ENCODE measurements at places on chromosomes 6 and 20.

DNA sequence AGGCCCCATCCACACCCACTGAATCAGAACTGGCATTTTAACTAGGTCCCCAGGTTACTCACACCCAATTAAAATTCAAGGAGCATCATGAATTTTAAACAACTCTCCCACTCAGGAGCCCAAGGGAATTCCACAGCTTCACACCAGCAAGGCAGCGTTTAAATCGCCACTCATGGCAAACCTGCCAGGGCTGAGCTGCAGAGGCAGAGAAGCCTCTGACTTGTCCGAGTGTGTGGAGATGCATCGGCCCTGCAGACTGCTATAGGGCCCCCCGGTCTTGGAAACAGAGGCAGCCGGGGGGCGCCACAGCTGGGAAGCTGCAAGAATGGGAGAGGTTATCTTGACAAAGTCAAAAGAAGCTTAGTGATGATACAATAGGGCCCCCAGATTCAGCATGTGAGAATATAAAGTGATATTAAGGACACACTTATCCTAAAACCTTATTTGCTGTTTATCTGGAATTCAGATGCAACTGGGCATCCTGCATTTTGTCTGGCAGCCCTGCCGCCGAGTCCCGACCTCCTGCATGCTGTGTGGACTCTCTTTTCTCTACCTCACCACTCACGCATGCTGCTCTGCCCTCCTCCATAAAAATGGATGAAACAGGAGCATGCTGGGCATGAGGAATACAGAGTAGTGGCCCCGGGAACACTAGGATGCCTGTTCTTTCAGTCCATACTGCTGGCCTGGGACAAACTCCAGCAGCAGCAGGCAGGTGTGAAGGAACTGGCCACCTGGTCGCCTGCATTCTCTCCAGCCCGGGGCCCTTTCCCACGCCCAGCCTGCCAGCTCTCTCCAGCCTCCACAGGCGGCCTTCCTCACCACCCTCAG, 126.1 kb downstream of the PXDC1 start:
- no peak for DNase-seq

DNA sequence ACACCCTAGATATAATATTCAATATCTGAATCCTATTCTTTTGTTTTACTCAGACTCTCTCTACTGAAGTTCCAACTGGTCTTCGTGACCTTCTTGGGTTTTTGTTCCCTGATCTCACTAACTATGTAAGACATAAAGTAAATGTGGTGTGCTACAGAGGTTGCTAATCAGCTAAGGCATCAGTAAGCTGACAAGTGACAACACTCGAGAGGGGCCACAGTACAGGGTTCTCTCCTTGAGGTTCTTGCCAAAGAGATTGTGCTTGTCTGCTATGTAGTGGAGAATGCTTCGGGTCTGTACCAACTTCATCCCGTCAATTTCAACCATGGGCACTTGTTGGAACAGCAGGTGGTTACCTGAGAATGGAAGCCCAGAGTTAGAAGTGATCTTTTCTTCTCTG, 9.9 kb downstream of the GSTA4 start:
- DNase-seq: no peak

- DNase-seq: no peak
Measured at GRCh38 chr6:26311012-26311384, 54.0 kb upstream of the BTN3A2 start.

DNA sequence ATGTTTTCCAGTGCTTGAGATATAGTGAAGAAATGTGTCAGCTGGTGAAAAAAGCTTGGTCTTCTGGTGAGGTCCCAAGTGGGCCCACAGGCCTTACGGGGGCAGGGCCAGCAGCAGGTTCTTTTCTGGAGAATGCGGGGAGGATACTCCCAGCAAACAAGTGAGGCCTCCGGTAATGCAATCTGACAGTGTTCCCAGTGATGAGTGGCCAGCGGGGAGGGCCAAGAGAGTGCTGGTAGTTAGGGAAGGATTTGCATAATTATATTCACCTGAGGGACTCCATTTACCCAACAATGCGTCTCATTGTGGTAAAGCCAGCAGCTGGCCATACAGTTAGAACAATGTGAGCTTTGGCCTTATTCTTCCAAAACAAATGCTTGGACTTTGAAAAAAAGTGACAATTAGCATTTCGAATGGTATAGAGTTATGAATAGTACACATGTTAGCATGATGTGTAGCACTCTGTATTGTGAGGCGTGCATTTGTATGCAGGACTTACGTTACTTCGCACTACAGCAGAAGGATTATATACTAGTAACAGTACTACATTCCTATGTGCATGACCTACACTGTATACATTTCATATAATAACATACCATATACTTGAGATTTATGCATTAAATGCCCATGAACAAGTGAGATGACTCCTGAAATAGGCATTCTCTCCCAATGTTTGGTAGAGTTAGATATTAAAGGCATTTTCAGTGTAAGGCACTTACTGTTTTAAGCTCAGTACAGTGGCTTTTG, 69.8 kb downstream of the MYB start:
- DNase-seq: no peak

DNA sequence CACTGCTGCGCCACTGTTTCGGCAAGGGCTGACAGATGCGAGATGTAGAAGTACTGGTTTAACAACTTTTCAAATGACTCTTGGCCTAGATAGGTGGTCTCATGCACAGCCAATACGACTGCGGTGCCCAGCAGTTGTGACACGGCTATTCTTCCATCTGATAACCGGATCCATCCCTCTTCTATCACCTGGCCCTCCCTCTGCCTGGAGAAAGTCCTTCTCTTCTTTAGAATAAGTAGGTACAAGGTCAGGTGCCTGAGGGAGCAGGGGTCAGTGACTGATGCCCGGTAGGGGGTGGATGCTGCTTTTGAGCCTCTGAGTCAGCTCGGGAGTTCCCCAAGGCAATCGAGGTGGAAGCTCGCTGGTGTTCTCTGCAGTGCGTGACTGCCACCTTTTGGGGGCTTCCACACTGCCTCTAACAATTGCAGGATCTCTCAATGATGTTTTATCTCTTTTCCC, 166.8 kb upstream of the GRIK2 start:
- no peak for DNase-seq

DNA sequence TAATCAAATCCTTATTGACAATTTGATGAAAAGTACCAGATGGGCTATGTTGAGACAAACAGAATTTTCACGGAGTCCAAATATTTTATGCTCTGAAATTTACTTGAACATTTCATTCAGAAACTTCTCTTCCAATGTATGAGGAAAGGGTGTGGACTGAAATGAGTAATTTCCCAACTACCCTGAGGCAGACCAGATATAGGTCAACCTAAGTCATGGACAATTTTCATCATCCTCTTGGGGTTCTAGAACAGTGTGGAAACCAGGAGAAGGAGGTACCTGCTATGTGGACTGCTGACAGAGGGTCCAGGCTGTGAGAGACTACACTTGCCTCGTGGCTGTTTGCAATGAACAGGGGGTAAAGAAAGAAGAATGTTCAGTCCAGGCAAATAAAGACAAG, 323.0 kb downstream of the ESR1 start:
- no peak for DNase-seq

- DNase-seq: no peak
Measured at GRCh38 chr20:32570401-32571190, 14.5 kb downstream of the NOL4L start.

Data from stimulated activated CD8-positive, alpha-beta memory T cell treated with anti-CD3 and anti-CD28 coated beads, Interleukin-7, amount 100 ng/mL, for 48 hours (primary cell).